CD4-positive, alpha-beta T cell (primary cell): ENCODE measurements at places on chromosomes 2 and 18.

DNA sequence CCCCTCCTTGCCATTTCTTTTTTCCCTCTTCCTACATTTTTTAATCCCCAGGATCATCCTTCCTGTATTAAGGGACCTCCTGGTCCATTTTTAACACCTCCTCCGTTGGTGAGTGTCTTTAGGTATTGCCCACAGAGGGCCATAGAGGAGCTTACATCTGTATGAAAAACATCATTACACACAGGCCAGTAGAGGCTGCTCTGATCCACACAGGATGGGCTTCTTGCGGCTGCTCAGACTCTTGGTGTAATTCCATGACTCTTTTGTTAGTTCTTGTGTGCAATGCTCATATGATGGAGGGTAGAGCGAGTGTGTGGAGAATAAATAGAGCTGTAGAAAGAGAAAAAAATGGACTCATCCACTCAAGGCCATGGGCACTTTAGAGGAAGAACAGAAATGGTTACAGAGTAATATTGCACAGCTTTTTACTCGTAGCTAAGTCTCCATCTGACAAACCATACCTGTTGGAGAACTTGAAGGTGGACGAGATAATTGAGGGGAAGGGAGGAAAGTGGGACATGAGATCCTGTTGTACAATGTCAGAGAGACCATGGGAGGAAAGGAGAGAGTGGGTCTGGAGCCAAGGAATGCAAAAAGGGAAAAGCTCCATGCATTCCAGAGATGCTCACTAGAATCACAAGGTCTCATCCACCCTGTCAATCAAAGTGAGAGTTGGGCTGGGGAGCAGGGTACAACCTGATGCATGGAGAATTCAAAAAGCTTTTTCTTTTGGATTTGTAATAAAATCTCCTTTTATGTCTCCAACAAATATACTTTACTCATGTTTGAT, 129.7 kb upstream of the TNP1 start:
- H3K27me3 ChIP-seq: no peaks in the 10 kb centered on the region
- no peak overlapping the region for H3K4me3 ChIP-seq
- no peaks in the 10 kb centered on the region for H3K36me3 ChIP-seq
- H3K4me1 ChIP-seq: no peaks in the 10 kb centered on the region

- H3K4me3 ChIP-seq: no peak overlapping the region
- H3K36me3 ChIP-seq: no peaks in the 10 kb centered on the region
- H3K27me3 ChIP-seq: no peaks in the 10 kb centered on the region
- H3K27ac ChIP-seq: no peak overlapping the region
Observed at GRCh38 chr2:145740302-145740701, 1220.4 kb upstream of the ZEB2 start.

GRCh38 chr2:23592061-23592685, 207.2 kb downstream of the KLHL29 start:
- H3K4me3 ChIP-seq: no peak overlapping the region
- no peaks in the 10 kb centered on the region for H3K36me3 ChIP-seq
- DNase-seq: no peak
- no peaks in the 10 kb centered on the region for H3K27me3 ChIP-seq
- no peak overlapping the region for H3K27ac ChIP-seq

- H3K4me1 ChIP-seq: peaks cover 5% of the 10 kb centered on the region
- H3K36me3 ChIP-seq: no peaks in the 10 kb centered on the region
- no peaks in the 10 kb centered on the region for H3K27me3 ChIP-seq
Observed at GRCh38 chr18:54129448-54130067, 94.9 kb downstream of the MBD2 start.

- H3K4me3 ChIP-seq: no peak overlapping the region
- H3K4me1 ChIP-seq: no peaks in the 10 kb centered on the region
- H3K36me3 ChIP-seq: no peaks in the 10 kb centered on the region
- peaks cover 9% of the 10 kb centered on the region for H3K27me3 ChIP-seq
Observed at GRCh38 chr2:95001701-95002100, 23.8 kb upstream of the MAL start.
